Activated T-helper 1 cell treated with Interleukin-2 at 50 U/mL for 16 hours (primary cell): ENCODE measurements at places on chromosomes 16 and 17.

- no peak for DNase-seq
These were observed 55.3 kb downstream of the TUBD1 start for GRCh38 chr17:59837308-59838051.

- no peak for DNase-seq
These were observed 468.1 kb downstream of the SOX9 start for GRCh38 chr17:72588961-72589360.

DNA sequence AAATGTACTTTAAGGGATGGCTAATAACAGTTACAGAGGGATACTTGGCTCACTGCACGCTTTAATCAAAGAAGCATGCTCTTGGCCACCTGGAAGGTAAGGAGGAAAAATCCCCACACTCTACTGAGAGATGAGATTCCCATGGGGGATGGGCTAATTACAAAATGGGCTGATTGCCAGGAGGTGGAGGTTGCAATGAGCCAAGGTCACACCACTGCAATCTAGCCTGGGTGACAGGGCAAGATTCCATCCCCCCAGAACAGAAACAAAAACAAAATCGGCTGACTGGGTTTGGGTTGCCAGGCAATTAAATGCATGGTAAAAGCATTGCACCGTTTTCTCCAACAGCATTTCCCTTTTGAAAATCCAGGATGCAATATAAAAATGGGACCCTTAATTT, 18.0 kb downstream of the N4BP1 start:
- no peak for DNase-seq

GRCh38 chr16:12300490-12300889, 324.0 kb downstream of the SNX29 start:
- no peak for DNase-seq

DNA sequence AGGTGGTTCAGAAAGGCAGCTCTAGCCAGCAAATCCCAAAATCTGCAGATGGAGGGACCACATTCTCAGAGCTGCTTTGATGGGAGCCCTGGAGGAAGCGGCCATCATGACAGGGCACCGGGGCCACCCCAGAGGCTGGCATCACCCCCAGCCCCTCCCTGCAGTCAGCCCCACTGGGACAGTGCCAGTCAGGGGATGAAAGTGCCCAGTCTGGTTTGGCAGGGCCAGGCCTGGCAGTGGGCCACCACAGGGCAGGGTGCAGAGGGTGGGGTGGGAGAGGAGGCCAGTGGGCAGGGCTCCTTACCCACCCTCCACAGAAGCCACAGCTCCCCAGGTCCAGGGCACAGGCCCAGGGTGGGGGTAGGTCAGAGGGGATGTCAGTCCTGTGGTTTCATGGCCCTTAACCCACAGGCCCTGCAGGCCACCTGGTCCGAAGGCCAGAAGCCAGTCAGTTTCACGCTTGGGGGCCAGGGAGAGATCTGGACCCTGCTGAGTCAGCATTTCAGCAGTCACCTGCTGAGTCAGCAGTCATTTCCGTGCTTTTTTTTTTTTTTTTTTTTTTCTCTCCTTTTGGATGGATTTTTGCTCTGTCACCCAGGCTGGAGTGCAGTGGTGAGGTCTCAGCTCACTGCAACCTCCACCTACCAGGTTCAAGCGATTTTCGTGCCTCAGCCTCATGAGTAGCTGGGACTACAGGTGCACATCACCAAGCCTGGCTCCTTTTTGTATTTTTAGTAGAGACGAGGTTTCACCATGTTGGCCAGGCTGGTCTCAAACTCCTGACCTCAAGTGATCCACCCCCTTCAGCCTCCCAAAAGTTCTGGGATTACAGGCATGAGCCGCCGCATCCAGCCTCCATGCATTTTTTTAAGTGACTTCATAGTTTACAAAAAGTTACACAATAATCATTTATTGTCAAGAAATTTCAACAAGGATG, 10.4 kb downstream of the SLC25A10 start:
- DNase-seq: no peak

DNA sequence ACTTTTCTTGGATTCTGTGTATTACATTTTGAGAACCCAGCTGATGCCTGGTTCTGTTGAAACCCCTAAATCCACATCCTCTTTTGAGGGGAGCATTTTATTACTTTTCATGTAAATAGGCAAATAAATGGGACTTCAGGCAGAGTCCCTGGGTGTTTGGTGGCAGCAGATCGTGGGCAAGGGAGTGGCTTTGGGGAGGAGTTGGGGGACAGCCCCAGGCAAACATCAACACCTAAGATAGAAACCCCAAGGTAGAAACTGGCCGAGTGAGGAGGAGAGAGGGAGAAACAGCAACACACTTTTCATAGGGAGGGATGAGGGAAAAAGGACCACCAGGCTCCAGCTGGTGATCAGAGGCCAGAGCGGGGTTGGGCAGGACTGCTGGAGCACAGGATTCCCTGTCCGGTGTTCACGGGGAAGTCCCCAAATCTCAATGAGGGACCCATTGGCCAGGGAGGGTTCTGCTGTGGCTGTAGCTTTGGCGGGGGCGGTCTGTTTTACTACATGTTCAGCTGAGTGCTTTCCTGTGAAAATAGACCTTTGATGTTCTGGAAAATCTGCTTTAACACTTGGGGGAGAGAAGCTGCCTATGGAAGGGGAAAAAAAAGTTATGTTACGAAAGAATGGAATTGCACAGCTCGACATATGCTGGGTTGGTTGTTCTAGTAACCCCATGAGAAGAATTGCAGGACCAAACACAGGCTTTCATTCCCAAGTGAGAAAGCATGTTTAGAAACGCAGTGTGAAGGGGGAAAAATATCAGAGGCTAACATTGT, 46.6 kb downstream of the MSI2 start:
- no peak for DNase-seq

DNA sequence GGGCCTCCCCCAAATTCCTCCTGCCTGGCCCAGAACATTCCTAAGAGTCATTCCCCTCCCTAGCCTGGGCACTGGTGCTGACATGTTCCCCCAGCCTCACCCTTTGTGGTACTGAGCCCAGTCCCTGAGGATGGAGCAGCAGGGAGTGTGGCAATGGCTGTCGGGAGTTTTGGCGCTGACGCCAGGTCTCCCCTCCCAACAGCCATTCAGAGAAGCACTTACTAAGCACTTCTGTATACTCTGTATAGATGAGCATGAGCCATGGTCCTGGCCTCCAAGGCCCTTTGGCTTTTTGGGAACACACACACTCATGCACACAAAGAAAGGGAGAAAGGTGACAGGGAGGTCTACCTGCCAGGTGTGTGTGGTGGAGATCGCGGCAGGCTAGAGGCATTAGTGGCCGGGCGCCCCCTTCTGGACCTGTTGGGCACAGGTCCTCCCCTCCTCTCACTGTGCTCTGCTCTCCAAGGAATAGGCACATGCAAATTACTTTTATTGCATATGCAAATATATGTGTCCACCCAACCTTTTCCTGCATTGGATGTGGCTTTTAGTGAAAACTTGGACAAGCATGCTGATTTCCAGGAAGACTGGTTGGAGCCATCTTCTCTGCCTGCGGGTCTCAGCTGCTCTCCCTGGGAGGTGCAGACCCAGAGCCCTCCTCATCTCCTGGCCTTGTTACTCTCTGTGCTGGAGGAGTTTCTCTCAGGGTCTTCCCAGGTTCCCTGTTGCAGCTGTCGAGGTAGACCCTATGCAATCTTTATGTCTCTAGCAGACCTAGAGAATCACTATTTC, 17.4 kb upstream of the C17orf107 start:
- DNase-seq: peak; percentile 48

GRCh38 chr16:23712976-23713375, at the start of gene ERN2:
Gene ERN2 (minus strand): TSS chr16:23713222. CDS start chr16:23713187, 35 bp downstream.
- no peak for DNase-seq

GRCh38 chr17:50146230-50146926, 4.1 kb downstream of the PPP1R9B start:
- no peak for DNase-seq

GRCh38 chr17:81884520-81884919, 6.9 kb downstream of the ALYREF start:
- no peak for DNase-seq

- no peak for DNase-seq
These were observed 56.2 kb downstream of the TK2 start for GRCh38 chr16:66493490-66494401.

DNA sequence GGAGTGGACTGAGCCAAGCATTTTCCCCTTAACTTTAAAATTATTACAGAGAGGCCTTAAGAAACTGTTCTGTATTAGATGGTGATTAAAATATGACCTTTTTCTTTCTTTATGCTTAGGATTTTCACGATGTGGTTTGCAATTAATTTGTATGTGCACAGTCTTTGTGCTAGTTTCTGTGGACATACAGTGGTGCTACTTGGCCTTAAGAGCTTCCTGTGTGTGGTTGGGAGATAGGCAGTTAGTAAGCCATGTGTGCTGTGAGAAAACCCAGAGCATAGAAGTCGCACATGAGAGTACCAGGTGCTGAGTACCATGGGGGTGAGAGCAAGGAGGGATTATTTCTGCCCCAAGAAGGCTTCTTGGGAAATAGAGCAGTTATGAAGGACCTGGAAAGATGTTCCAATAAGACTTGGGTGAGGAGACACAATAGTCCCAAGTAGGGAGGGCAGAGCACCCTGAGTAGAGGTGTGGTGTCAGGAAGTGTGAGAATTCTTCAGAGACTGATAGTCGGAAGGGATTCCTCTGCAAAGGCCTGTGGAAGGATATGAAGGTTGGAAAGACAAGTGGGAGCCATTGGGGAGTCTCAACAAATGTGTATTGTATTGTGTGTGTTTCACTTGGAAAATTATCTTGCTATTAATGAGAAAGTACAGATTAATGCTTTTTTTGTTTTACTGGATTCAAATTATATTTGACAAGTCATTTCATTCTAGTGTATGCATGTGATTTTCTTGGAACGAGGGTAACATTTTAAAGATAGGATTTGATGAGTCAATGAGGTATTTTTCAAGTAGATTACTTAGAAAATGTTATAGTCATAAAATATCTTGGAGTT, 239.9 kb downstream of the PRKCA start:
- DNase-seq: no peak

DNA sequence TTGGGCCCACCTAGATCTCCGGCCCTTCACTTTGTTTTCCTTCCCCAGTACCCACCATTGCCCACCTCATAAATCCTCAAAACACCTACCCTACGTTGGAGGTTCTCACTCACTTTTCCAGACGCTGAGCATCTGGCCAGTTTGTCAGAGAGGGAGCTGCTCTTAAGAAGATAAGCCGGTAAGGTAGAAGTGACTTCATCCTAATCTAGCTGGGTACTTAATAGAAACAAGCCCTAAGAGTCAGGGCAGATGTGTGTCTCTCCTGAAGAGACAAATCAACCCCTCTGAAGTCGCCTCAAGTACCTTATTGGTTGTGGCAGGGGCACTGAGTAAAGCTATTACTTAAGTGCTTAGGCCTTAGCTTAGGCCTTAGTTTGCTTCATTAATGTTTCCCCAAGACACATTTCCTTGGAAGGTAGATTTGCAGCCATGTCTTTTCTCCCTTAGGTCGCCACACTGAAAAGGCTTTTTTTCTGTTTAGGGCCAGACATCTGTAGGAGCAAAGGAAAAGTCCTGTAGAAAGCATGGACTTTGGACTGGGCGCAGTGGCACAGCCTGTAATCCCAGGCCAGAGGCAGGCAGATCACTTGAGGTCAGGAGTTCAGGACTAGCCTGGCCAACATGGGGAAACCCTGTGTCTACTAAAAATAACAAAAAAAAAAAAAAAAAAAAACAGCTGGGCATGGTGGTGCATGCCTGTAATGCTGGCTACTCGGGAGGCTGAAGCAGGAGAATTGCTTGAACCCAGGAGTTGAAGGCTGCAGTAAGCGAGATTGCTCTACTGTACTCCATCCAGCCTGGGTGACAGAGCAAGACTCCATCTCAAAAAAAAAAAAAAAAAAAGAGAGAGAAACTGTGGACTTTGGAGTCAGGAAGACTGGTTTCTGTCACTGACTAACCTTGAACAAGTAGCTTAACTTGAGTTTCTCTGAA, 1.0 kb downstream of the TACO1 start:
- DNase-seq: no peak

DNA sequence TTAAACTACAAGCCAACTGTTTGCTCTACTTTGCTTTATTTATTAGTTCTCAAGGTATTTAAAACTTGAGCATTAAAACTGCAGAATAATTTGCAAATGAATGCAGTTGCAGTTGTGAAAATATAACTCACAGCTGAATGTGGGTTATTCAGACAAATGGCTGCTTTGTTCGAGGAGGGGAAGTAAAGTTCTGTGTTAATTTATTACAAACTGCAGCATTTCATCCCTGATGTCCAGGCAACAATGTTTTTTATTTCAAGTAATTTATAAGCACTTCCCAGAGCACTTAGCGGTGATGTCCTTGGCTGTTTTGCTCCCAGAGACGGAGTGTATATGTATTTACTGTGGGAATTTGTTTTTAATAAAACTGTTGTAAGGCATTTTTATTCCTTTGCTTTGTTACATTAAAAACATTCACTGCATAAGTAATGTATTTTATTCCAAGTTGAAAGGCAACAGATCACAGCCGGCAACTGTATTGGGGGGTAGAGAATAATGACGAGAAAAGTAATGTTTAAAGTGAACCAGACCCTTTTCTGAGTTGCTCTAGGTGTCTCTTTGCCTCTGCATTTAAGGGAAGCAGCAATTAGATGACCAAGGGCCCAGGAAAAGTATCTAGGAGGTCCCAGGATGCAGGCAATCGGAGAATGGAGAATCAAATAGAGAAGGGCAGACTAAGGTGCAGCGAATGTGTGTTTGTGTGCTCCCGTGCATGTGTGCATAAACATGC, 291.2 kb upstream of the SALL1 start:
- no peak for DNase-seq

DNA sequence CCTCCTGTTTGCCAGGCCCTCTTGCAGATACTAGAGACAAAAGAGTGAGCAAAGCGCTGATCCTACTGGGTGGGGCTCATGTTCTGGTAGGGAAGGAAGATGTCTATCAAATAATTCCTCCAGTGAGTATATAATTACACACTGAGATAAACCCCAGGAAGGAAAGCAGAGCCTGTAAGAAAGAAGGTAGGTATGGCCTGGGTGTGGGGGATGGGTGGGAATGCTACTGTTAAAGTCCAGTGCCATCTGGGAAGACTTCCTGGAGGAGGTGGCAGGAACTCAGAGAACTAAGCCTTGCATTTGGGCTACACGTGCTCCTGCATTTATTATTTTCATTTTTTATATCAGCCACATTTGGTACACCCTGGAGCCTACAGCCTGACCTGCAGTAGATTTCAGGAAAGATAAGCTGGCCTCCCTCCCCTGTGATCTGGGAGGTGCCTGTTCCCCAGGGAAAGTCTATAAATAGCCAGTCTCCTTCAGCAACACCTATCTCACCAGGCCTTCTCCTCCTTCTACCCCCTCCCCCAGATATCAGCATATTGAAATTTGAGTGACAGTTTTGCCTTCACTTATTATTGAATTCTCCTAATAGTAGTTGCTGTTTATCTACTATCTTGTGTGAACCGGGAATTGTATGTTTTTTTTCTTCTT, 11.5 kb downstream of the ATP2C2 start:
- DNase-seq: no peak

DNA sequence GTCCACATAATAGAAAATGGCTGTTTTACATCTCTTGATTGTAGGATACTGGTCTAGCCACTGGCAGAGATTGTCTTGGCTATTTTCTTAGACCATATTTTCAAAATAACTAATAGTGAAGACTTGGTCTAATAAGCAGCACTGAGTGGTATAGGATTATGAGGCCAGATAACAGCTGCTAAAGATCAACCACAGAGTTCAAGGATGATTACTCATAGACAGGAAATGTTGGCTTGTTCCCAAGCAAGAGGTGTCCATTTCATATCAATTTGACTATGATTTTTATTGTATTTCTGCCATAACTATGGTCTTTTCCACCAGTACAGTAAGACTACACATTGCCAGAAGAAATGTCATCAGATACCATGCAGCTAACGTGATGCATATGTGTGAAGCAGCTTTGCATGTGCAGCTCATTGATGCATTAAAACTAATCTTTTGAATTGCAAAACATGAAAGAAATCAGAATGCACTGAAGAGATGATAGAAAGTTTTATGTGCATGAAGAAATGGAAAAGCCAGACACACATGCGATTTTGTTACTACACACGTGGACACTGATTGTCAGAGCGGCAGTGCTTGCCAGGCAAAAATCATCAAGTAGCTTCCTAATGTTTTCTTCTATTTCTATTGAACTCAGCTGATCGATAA, 693.3 kb downstream of the CDH11 start:
- no peak for DNase-seq
